ENCODE measurements at places on chromosomes 2 and 18. TPM values are rescaled to one million over a fixed set of nuclear protein-coding genes. Genes with fewer than 3 reads are reported as not detected.

Gene C2orf42
- 13.5 TPM for total RNA-seq

Gene CCDC148
- total RNA-seq, result not detected

Gene NT5DC4
- total RNA-seq, result not detected

Gene UGT1A10
- total RNA-seq, result not detected

Gene SPTBN1
- total RNA-seq, result 186 TPM

Gene TSHZ1
- total RNA-seq, result 11.5 TPM

Gene PTGR3
- 12.2 TPM for total RNA-seq

Gene SCG2
- total RNA-seq, result 26.6 TPM

Gene MYL1
- total RNA-seq, result not detected

Gene IL36A
- not detected for total RNA-seq

Gene CHRNA1
- not detected for total RNA-seq

Gene PSMA8
- total RNA-seq, result not detected

Gene RBKS
- 0.75 TPM for total RNA-seq

Gene ADGRF3
- total RNA-seq, result not detected

Gene PCARE
- not detected for total RNA-seq

Gene ANKRD30BL
- total RNA-seq, result not detected

Gene SLC16A14
- total RNA-seq, result not detected

Gene HRH4
- not detected for total RNA-seq

Gene ADD2
- 0.05 TPM for total RNA-seq

Gene TCF7L1
- 6.7 TPM for total RNA-seq

Gene KCNG2
- total RNA-seq, result 0.49 TPM

Gene EDAR
- total RNA-seq, result not detected

Gene KCNK3
- 1.1 TPM for total RNA-seq

Gene ORC4
- 30.0 TPM for total RNA-seq

Gene LYG2
- total RNA-seq, result not detected

Gene QPCT
- 1.9 TPM for total RNA-seq

Gene NEU2
- total RNA-seq, result not detected

Gene RAPGEF4
- 4.7 TPM for total RNA-seq

Gene ENOSF1
- total RNA-seq, result 8.7 TPM

Gene CCNYL1
- total RNA-seq, result 13.8 TPM

Gene DIPK1C
- total RNA-seq, result not detected

Gene CELF4
- total RNA-seq, result not detected

Gene UGT1A9
- total RNA-seq, result not detected

Gene MYO3B
- total RNA-seq, result not detected

Gene TUBA3E
- total RNA-seq, result not detected

Gene SLC4A5
- total RNA-seq, result 1.7 TPM

Data from cardiac ventricle fibroblast (primary cell).